Activated T-helper 2 cell treated with anti-CD3 and anti-CD28 coated beads, Interferon-gamma antibody, Interleukin-2, Interleukin-4, amounts not matched to agents 10 μg/mL and 5 μg/mL and 100 μg/mL, durations not matched to agents 14 hours and 24 hours and 36 hours (primary cell): ENCODE measurements at places on chromosomes 5 and 9. TPM values are rescaled to one million over a fixed set of nuclear protein-coding genes. Genes with fewer than 3 reads are reported as not detected.

DNA sequence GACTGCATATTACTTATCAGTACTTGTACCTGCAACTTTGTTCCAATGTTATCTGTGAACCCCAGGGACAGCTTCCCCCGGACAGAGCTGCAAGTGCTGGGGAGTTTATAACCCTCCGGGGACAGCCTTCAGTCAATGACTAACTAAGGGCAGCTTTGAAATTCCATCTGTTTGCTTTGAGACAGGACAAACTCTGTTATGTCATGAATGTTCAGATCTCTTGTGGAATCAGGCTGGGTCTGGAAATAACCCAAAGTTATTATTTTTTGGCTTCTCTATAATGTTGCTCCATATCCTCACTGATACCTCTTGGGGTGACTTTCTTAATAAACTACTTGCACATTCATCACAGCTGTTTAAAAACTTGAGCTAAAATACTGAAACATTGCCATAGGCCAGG is 617.5 kb upstream of the TLE4 start:
- no peaks in the 10 kb centered on the region for H3K36me3 ChIP-seq
- DNase-seq, result no peak
- no peaks in the 10 kb centered on the region for H3K4me1 ChIP-seq
- no peak overlapping the region for H3K4me3 ChIP-seq

- H3K4me1 ChIP-seq, result no peaks in the 10 kb centered on the region
- H3K4me3 ChIP-seq, result no peak overlapping the region
- no peaks in the 10 kb centered on the region for H3K27me3 ChIP-seq
- no peak for DNase-seq
- no peak overlapping the region for H3K27ac ChIP-seq
- no peaks in the 10 kb centered on the region for H3K36me3 ChIP-seq
Measured at GRCh38 chr5:13913962-13914361, 30.5 kb downstream of the DNAH5 start.

DNA sequence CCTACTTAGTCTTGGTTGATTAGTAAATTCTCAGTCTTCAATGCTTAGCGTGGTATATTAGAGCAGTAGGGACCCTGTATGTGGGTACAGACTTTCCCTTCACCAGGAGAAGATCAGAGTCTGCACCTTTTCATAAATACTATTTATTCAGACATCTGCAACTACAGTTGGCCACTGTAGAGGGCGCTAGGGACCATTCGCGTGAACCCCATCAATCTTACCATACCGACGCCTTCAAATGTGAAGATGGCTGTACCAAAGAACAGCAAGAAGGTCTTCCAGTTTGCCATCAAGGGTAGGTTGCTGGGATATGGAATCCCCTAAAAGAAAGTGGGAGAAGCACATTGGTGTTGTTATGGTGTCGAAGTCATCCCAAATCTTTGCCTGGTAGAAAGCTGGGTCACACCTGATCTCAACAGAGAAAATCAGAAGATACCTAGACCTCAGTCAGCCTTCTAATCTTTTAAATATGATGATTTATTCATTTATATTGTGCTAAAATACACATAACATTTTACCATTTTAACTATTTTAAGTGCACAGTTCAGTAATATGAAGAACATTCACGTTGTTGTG is 19.1 kb downstream of the SLC36A3 start:
- H3K36me3 ChIP-seq, result no peaks in the 10 kb centered on the region
- H3K4me3 ChIP-seq, result no peak overlapping the region
- H3K27me3 ChIP-seq, result peaks cover 3% of the 10 kb centered on the region
- DNase-seq, result no peak

- no peak overlapping the region for H3K4me3 ChIP-seq
- H3K4me1 ChIP-seq, result no peaks in the 10 kb centered on the region
- H3K27me3 ChIP-seq, result no peaks in the 10 kb centered on the region
- no peak overlapping the region for H3K27ac ChIP-seq
Measured at GRCh38 chr5:25863811-25864210, 1174.6 kb downstream of the CDH9 start.

DNA sequence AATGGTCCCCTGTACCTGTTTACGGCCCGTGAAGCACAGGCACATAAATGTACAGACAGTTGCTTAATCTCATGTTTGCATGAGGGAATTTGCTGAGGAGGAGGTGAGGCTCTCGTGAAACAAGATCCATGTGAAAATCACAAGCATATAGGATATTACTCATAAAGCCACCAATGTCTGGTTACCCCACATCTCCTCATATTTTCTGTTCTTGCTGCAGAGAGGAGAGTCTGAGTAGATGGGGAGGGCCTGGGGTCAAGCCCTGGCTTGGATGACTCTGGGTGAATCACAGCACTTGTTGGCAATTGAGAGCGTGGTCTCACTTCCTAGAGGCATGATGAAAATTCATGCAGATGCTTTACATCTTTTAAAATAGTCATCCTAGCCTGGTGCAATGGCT is 975 bp downstream of the AGXT2 start:
- H3K36me3 ChIP-seq, result no peaks in the 10 kb centered on the region
- H3K4me3 ChIP-seq, result no peak overlapping the region
- peaks cover 8% of the 10 kb centered on the region for H3K27me3 ChIP-seq
- H3K4me1 ChIP-seq, result no peaks in the 10 kb centered on the region
- no peak for DNase-seq

GRCh38 chr9:27472195-27472594 is 51.9 kb upstream of the IFNK start:
- H3K4me1 ChIP-seq, result peaks cover 12% of the 10 kb centered on the region
- no peak for DNase-seq
- H3K27me3 ChIP-seq, result no peaks in the 10 kb centered on the region

The RAD1 gene
- total RNA-seq, result 37.6 and 42.3 TPM in 2 replicates

The BARHL1 gene
- not detected in 2 replicates for total RNA-seq

The SPATA9 gene
- total RNA-seq, result not detected in 2 replicates

The PCDHAC1 gene
- total RNA-seq, result not detected in 2 replicates

The ICE1 gene
- 31.8 and 33.9 TPM in 2 replicates for total RNA-seq
